Activated gamma-delta T cell treated with Interleukin-2 at 50 U/mL for 16 hours (primary cell): ENCODE measurements at places on chromosomes 3 and 15.
A peak's percentile ranks its signal among the peaks of the same experiment; 100 is the strongest.

DNA sequence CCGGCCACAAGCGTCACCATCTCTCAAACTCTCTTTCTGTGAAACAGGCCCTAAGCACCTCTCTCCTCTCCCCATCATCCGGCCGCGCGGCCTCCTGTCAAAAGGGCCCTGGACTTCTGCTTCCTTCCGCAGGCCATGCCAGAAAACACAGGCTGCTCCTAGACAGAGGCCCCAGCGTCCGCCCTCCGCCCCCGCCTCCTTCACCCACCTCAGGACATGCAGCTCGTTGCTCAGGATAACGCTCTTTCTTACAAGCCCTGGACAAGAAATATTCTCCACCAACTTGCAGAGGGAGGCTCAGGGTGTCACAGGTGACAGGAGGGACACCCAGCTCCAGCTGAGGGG, 212.0 kb downstream of the XXYLT1 start:
- DNase-seq = no peak

GRCh38 chr3:139353920-139354556, 10.2 kb downstream of the MRPS22 start:
- no peak for DNase-seq

DNA sequence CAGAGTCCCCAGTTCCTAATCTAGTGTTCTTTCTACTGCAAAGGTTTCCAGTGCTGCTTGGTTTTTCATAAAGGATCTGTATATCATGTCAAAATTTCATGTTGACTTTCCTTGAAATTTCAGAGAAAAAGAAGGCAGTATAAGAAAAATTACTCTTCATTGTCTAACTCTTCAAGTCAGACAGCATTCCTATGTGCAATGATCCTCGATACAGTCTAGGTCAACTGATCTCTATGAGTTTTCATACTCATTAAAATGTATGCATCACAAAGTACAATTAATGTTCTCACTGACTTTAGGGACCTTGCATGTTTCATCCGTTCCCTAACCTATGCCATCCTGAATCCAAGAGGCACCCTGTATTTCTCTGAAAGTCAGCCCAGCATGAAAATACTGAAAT, 317.3 kb downstream of the ZBTB20 start:
- no peak for DNase-seq

- DNase-seq = no peak
Measured at GRCh38 chr15:27086149-27086548, 115.2 kb downstream of the GABRG3 start.

GRCh38 chr3:38108649-38109579, 28.0 kb downstream of the ACAA1 start:
- no peak for DNase-seq

GRCh38 chr3:170865209-170866094, 4.5 kb downstream of the RPL22L1 start:
- no peak for DNase-seq

- DNase-seq = no peak
Measured at GRCh38 chr15:58473724-58474123, 41.9 kb downstream of the LIPC start.

GRCh38 chr15:44066211-44066827, 128.8 kb downstream of the FRMD5 start:
- DNase-seq = peak; percentile 50

DNA sequence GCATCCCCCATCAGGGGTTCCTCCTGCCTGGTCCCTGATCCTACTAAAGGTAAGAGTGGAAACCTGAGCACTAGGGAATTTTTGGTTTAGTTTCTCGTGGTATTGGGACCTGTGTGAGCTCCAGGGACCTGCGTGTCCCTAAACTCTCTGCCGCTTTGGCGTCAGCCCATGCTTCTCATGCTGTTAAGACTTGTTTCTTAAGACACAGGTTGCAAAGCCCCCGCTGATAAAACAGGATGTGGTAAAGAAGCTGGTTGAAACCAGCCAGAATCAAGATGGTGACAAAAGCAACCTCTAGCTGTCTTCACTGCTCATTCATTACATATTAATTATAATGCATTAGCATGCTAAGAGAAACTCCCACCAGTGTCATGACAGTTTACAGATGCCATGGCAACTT, 64.6 kb downstream of the LYZL4 start:
- DNase-seq = peak; percentile 27

DNA sequence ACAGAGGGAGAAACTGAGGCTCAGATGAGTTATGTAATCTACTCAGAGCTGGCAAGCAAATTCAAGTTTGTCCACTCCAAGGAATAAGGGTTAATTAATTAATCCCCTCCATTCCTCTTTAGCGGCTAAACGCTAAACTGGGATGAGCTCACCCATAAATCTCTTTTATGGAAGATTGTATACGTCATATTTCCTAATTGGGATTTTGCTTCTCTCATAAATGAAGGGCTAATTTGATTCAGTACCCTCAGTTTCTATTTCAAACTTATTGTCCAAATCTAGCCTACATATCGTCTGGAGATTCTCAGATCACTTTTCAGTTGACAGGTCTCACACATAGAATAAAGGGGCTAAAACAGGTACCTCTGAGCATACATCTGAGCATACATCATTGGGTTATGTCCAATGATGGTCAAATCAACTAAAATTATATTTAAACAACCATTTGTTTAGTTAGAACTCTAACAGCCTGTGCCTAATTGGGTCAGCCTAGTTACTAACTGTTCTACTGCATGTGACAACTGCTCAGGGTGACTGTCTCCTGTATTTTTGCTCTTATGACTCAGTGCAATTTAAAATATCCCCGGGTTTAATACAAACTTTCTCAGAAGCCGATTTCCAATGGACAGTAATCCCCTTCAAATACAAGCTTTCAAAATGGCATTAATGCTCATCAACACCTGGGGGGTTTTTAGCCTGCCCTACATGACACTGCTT, 57.6 kb upstream of the PLXND1 start:
- no peak for DNase-seq

GRCh38 chr15:56459096-56459495, 5.8 kb downstream of the MNS1 start:
- DNase-seq = no peak

- no peak for DNase-seq
Measured at GRCh38 chr15:98668566-98669308, 20.4 kb downstream of the IGF1R start.

GRCh38 chr15:70955151-70955550, 62.5 kb downstream of the LRRC49 start:
- no peak for DNase-seq

DNA sequence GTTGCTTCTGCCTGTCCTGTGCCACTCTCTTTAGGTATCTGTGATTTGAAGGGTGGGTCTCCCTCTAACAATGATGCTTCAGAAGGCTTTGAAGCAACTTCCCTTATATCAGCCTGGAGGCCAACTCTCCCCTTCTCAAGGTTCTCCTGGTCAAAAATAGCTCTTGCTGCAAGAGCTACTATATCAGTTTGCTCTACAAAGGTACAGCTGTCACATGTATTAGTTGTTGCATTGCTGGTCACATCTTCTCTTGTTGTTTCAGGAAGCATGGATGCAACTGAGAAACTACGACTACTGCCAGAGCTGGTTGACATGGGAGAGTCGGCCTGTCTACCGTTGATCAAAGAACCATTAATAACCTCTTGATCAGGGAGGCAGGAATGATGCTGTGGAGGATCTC, 38.3 kb downstream of the USF3 start:
- no peak for DNase-seq

GRCh38 chr3:108221393-108221792, 831 bp downstream of the IFT57 start:
- no peak for DNase-seq

DNA sequence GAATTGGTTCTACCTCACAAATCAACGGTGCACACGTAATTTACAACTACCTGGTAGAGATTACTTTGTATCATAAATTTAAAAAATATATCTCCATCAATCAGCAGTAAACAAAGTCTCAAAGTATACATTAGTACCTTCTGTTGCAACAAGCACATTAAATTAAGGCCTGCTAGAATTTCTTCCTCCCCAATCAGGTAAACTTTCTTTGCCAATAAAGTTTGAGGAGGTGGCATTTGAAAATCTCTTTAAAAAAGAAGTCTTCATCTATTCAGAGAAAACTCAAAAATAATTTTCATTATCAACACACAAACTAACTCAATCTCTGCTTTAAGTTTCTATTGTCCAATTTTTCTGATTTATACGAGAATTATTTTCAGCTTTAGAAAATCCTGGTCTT, 4.4 kb downstream of the CCNL1 start:
- no peak for DNase-seq

GRCh38 chr15:51842852-51843737, 13.6 kb downstream of the TMOD3 start:
- no peak for DNase-seq

DNA sequence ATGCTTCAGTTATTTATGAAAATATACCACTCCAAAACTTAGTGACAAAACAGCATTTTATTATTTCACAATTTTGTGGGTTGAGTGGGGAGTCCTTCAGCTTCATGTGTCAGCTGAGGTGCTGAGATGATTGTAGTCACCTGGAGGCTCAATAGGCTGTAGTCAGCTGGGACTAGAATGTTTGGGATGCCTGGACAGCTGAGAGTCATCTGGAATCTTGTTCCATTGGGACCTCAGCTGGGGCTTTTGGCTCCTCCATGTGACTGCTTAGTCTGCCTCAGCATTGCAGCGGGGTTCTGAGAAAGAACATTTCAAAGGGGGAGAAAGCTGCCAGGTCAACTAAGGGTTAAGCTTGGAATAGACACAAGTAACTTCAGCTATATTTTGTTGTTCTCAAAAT, 13.4 kb downstream of the STT3B start:
- no peak for DNase-seq

DNA sequence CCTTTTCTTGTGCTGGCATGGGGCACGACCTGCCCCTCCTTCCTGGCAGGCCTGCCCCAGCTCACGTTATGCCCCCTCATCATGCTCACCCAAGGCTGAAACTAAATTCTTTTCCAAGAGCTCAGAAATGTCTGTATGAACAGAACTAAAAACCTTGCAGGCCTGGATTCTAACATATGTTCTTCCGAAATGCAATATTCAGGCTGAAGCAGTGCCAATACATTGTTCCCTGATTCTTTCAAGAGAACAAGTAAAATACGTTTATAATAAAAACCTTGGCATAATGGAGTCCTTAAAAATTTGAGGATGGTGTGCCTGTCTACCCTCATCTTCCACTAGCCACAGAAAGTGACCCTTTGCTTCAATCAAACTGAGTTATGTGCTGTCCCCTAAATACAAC, 48.5 kb upstream of the ICE2 start:
- no peak for DNase-seq

DNA sequence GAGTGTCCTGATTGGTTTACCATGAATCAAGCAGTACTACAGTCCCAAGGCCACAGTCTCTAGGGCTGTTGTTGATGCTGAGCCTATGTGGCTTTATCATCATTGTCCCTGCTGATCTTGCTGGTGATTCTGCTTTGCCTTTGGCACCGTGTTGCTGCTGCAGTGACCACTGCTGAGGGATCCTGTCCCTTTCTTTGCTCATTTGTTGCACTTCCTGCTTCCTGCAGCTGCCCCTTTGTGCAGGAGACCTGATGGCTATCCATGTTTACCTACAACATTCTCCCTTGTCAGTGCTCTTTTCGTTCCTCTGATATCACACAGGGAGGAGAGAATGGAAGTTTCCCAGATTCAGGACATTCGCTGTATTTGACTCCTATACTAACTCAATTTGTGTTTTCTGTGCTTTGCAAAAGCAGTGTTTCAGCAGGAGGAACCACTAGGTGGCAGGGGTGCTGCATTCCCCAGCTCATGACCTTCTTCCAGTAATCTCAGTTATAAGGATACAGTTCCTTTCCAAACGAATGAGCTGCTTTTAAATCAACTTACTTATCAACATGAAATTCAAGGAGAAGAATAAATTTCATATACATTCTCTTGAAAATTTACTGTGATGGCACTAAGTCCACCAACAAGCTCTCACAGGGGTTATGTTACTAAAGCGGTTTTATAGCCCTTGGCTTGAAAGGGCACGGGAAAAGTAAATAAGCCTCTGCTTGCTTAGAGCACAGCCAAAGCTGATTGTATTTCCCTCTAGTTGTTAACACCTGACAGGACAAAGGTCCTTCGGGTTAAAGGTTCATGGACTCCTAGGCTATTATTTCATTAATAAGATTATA, 9.7 kb upstream of the THUMPD3 start:
- peak; percentile 55 for DNase-seq

DNA sequence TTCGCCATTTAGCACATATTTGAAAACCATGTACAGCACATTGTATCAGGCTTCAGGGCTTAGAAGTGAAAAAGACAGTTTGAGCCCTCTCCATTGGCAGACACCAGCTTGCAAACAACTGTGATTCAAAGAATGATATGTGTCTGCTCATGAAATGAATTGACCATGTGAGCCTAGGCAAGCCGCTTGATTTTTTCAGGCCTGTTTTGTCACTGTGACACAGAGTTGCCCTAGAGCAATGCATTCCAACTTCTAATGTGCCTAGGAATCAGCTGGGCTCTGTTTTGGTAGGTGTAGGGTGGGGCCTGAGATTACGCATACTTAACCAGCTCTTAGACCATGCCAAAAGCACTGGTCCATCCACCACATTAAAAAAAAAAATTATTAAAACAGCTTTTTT, 53.0 kb downstream of the ATP2C1 start:
- DNase-seq = no peak

GRCh38 chr3:27392950-27393679, 23.9 kb upstream of the NEK10 start:
- DNase-seq = no peak

DNA sequence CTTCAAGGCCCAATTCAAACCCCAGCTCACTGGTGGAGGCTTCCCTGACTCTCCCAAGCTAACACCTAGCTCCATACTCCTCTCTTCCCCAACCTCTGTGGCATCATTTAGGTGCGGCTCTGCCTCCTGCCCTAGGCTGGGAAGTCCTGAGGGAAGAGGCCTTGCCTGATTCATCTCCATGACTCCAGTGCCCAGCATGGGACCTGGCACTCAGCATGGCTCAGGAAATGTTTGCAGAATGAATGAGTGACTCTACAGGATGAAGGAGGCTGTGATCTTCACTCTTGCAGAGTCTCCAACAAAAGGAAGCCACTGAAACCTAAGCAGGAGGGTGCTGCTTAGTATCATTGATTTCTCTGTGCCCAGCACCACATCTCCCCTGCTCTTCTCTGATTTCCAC, 34.5 kb upstream of the INSYN1 start:
- DNase-seq = no peak

GRCh38 chr15:43941555-43941954, 114.8 kb downstream of the WDR76 start:
- no peak for DNase-seq

DNA sequence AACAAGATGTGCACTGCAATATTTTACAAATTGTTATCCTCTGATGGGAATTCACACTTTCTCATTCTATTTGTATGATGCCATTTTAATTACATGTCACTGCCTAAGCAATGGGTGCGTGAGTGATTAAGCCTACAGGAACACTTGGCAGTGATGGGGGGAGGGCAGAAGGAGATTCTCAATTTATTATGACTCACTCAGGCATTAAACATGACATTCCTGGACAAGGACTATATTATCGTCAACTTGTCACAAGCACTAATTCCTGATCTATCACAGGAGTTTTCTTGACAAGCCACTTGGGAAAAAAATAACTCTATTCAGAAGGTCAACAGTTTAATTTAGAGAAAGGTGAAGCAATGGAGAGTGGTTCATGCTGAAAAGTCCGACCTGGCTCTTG, 556.8 kb downstream of the NSUN3 start:
- no peak for DNase-seq

GRCh38 chr15:96170979-96171739, 159.3 kb upstream of the NR2F2 start:
- DNase-seq = no peak

GRCh38 chr3:42814914-42815507, 5.8 kb downstream of the ACKR2 start:
- no peak for DNase-seq
